Cardiac muscle cell (in vitro differentiated cells and primary cell): ENCODE measurements at places on chromosomes 3 and 15.

DNA sequence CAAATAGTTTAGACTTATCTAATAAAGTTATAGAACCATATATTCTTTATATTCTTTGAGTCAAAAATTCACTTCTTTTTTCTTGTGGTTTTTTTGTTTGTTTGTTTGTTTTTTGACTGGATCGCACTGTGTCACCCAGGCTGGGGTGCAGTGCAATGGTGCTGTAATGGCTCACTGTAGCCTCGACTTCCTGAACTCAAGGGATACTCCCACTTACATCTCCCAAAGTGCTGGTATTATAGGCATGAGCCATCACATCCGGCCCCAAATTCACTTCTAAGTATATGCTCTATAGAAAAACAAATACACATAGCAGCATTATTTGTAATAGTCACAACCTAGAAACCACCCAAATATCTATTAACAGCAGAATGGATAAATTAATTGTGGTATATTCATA is 13.7 kb upstream of the SLTM start:
- DNase-seq: no peak

DNA sequence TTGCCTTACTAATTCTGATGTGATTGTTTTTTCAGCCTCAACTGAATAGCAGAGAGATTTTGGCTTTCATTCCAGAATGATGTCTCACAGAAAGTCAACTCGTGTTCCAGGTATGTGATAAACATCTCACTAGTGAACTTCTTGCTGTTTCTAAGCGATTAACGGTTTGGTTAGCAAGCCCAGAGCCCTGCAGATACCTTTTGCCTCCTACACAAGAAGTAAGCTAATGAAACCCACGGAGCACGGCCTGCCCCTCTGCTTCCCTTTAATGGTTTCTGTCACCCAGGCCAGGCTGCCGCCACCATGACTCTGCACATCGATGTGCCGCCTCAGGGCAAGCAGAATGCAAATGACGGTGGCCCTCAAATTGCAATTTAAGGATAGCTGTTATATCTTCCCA is 155.9 kb upstream of the ICE2 start:
- DNase-seq: no peak

DNA sequence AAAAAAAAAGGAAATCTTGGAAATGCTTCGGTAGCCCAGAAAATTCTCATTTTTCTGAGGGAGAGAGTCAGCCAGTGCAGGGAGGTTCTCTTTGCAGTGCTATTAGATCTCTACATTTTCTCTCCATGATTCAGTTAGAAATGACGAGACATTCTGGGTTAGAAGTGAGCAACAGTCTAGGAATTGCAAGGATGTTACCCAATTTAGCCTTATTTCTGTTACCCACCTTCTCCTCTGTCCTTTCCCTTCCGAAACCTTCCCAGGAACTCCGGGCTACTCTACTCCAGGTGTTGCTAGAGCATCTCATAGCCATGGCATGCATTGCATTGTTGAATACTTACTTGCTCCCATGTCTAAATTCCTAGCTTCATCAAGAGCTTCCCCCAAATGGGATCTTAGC is 106.8 kb downstream of the EDEM1 start:
- no peak for DNase-seq

- no peak for DNase-seq
Observed at GRCh38 chr15:89429023-89429422, 67.4 kb downstream of the RHCG start.

DNA sequence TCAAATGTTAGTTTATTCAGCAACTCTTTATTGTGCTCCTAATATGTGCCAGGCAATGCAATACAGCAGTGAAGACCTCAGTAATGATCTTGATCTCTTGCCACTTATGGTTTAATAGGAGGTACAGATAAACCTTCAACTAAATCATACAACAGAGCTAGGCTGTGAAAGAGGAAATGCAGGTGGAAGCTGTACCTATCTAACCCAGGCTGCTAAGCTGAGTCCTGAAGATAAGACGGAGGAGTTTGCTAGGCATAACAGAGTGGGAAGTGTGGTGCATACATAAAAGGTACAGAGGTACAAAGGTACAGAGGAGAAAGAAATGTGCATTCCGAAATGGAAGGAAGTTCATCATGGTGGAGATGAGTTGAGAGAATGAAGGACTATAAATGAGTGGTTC is 35.0 kb downstream of the KBTBD8 start:
- DNase-seq: no peak

GRCh38 chr15:78010067-78010466 is 67.4 kb downstream of the TBC1D2B start:
- DNase-seq: no peak

GRCh38 chr3:112131111-112131510 is 1.9 kb downstream of the GCSAM start:
- DNase-seq: no peak
